ENCODE measurements at places on chromosomes 5 and 9.

DNA sequence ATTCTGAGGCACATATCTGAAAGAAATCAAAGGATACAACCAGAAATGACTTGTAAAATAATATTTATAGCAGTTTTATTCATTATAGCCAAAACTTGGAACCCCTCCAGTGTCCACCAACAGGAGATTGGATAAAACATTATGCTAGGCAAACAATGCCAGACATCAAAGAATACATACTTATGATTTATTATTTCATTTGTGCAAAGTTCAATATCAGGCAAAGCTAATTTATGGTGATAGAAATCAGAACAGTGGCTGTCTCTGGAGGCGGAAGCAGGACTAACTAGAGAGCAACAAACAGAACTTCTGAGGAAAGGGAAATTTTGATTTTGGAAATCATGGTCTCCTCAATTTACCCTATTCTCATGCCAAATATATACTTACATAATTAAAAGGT is 193.1 kb downstream of the ICE1 start:
- DNase-seq = no peak

GRCh38 chr9:76570826-76571225 is 111.8 kb downstream of the GCNT1 start:
- no peak for DNase-seq

DNA sequence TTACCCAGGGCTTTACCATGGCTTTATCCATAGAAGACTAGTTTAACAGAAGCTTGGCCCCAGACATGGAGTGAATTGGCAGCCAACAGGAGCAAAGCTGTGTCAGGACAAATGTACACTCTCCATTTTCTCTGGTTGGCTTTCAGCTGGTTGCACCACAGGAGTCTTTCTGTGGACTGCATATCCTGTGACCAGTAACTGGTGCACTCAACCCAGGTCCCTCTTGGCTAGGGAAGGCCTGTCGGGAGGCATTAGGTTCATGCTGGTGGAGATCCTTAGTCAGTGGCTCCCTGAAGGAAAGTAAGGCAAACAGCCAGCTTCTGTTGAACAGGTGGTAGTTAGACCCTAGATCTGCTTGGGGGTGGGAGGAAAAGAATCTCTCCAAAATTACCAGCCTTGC is 146.9 kb upstream of the TLX3 start:
- no peak for DNase-seq

DNA sequence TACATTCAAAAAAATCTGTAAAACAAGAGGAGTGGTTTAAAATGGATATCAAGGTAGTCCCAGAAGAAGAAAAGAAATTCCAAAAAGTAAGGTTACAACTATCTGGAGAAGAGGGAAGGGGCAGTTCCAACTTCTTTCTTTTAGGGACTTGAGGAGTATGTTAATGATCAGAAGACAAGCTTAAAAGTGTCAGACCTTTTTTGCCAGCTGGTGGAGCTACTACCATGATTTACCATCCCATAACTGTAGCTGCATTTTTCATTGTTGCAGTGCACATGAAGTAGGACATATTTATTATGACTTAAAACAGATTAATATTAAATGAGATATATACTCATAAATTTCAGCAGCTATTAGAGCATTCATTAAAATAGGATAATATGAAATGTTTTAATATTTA is 158.5 kb upstream of the RGS7BP start:
- DNase-seq = no peak

DNA sequence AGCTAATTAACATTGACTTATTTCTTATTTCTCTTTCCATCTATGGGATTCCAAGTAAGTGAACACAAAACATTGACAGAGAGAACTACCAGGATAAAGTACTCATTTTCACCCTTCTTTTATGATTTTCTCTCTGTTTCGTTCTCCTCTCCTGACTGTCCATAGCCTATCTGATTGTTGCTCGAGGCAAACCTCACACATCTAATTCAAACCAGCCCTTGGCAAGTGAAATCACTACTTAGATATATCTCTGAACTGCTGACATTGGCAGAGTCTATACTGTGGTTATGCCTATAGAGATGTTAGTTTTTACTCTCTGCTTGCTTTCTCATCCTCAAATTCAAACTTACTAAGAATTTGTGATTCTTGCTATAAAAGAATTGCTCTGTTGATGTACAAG is 248.8 kb downstream of the ISL1 start:
- no peak for DNase-seq

GRCh38 chr9:127919253-127919815 is 2.5 kb upstream of the ST6GALNAC4 start:
- DNase-seq = no peak

GRCh38 chr5:133321286-133321832 is 269.5 kb downstream of the HSPA4 start:
- no peak for DNase-seq

GRCh38 chr5:136776022-136776927 is 410.9 kb upstream of the TRPC7 start:
- DNase-seq = no peak

All from activated T-cell treated with anti-CD3 and anti-CD28 coated beads for 4 hours (primary cell).